Stimulated activated CD8-positive, alpha-beta memory T cell treated with anti-CD3 and anti-CD28 coated beads, Interleukin-7, amount 100 ng/mL, for 1 hour (primary cell): ENCODE measurements at places on chromosomes 3 and 15.

- DNase-seq: no peak
Measured at GRCh38 chr3:13420045-13420830, at the start of gene NUP210. TSS of gene NUP210 (minus strand) at chr3:13420322. CDS start at chr3:13420226, 96 bp downstream.

DNA sequence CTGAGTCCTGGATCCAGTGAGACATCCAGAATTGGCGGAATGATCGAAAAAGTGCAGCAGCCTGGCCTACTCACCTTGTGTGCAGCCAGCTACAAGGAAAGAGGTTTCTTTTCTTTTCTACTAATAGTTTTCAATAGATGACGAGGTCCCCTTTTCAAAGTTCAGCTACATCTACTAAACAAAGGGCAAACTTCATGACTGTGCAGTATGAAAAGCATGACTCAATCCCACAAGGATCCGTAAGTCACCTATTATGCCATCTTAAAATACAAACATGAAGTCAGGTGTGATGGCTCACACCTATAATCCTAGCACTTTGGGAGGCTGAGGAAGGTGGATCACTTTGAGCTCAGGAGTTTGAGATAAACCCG, 16.7 kb downstream of the MIX23 start:
- no peak for DNase-seq

DNA sequence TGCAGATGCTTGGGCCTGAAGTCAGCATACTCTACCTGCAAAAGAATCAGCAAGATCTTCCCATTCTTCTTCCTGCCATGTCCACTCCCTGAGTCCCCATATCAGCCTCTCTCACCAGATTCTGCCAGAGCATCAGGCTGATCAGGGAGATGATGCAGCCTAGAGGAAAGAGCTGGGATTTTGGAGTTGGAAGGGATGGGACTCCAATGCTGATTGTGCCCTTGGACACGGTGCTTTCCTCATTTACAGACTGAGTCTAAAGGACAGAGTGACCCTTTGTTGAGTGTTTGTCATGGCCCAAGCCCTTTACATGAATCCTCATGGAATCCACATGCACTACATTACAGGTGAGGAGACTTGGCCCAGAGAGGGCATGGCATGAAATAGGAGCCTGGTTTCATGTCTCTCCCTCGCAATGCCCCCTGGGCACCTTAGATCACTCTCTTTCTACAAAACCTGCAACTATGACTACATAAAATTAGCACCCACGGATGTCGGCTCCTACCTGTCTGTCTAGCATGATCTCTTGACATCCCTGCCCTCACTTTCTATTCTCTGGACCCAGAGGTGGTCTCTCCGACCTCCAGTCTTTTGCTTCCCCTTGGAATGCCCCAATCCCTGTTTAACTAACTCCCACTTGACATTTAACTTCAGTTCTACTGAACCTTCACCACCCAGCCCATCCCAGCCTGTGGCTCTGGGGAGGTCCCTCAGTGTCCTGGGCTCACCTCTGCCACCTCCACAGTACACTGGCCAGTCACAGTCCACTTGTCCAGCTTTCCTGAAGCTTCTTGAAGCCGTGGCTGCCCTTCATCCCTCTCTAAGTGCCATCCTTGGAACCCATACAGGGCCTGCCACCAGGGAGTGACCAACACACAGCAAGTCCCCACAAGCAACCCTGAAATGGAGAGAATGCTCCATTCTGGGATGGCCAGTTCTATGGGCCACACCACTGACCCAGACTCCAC, 173.5 kb downstream of the ABHD5 start:
- no peak for DNase-seq

DNA sequence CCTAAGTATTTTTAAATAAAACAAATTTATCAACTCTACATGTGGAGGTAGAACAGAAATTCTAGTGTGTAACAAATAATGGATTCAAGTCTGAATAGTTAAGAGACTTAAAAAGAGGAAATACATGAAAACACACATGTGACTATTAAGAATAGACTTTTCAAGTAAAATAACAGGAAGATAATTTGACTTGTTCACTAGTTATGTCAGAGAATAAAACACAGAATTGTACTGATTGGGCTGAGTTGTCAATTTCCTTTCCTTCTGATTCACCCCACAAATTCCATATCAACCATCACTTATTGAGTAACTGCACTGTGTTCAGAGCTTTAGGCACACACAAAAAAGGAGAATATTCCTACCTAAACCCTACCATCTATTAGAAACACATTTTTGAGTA, 557.2 kb downstream of the TUSC7 start:
- DNase-seq: no peak

DNA sequence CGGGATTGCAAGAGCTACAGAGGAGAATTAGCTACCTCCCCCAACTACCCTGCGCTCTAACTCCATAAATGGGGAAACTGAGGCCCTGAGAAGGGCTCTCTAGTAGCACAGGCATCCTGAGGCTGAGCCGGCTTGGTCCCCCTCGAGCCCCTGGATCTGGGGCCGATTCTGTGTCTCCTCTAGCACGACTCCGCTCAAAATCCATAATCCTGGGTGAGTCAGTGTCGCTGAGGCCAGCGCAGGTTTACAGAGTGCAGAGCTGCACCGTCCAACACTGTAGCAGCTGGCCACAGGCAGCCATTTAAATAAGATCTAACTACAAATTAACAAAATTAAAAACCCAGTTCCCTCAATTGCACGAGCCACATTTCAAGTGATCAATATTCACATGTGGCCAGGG, 10.8 kb downstream of the GATA2 start:
- no peak for DNase-seq

DNA sequence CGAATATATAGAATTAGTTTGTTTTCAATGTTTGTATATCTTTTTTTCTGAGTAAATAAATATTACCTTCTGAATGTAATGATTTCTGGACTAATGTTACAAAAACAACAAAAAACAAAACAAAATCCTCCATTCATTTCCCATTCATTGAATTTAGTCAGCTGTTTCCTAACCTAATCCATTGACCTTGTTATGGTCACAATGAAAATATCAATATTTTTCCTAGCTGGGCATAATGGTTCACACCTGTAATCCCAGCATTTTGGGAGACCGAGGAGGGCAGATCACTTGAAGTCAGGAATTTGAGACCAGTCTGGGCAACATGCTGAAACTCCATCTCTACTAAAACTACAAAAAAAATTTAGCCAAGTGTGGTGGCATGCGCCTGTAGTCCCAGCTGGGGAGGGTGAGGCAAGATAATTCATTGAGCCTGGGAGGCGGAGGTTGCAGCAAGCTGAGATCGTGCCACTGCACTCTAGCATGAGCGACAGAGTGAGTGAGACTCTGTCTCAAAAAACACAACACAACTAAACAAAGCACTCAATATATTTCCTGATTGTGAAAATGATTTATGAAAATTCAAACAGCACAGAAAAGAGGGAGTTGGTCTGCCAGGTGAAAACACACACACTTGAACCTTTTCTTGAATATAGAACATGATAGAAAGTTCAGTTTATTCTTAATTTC, 23.0 kb upstream of the PLSCR4 start:
- DNase-seq: no peak
